ENCODE measurements at places on chromosomes 16 and 17.

DNA sequence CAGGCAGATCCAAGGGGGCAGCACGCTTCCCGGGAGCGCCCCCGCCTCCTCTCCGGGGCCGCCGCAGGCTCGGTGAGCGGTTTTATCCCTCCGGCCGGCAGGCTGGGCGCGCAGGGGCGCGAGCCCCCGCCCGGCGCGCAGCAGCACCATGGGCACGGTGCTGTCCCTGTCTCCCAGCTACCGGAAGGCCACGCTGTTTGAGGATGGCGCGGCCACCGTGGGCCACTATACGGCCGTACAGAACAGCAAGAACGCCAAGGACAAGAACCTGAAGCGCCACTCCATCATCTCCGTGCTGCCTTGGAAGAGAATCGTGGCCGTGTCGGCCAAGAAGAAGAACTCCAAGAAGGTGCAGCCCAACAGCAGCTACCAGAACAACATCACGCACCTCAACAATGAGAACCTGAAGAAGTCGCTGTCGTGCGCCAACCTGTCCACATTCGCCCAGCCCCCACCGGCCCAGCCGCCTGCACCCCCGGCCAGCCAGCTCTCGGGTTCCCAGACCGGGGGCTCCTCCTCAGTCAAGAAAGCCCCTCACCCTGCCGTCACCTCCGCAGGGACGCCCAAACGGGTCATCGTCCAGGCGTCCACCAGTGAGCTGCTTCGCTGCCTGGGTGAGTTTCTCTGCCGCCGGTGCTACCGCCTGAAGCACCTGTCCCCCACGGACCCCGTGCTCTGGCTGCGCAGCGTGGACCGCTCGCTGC is 832 bp downstream of the CDK5R1 start:
- DNase-seq = no peak

DNA sequence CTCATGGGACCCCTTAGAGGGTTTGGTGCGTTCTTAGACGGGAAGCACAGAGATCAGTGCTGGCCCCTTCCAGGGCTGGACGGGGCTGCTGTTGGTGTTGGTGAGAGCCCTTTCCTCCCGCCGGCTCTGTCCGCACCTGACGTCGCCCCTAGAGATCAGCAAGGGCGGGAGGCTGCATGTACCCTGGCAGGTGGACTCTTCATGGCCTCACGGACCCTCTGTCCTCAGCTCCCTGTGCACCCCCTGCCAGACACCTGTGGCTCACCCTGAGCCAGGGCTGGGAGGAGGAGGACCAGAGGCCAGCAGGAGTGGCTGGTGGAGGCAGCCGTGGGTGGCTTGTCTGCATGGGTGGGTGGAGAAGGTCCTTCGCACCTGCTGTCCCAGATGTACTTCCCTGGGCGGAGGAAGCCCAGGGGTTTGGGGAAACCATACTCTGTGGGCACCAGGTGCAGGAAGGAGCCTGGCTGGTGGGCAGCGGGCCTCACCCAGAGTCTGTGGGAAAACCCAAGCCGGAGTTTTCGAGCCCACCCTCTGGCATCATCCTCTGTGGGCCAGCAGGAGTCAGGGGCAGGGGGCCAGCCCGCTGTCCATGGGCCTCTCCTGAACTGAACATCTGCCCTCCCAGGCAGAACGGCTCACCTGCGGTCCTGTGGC is 348.6 kb downstream of the SEC14L1 start:
- no peak for DNase-seq

DNA sequence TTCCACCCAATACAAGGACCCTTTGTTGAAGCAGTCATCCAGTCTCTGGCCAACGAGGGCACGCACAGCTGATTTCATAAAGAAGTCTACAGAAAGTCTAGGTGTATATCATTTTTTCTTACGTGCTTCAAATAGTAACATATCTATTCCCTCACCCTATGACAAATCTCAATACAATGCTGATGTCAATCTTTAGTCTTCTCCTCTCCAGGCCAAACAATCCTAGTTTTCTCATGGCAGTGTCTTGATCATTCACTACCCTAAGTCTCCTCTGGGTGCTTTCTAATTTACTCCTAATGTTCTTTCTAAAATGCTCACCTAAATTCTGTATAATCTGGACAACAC is 92.6 kb downstream of the CACNG1 start:
- DNase-seq = no peak

DNA sequence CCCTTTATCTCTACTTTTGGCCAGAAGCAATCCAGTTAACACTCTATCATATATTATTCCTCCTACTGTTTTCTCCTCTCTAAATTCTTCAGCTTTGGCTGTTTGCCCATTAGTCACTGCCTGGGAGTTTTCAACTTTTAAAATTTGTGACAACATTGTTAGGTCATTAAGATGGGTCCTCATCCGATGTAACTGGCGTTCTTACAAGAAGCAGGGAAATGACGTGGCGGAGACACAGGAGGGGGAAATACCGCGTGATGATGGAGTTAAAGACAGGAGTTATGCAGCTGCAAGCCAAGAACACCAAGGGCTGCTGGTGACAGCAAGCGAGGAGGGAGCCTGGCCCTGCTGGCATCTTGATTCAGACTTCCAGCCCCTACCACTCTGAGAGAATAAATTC is 34.8 kb upstream of the CPHXL start:
- no peak for DNase-seq

- no peak for DNase-seq
Measured at GRCh38 chr17:60082946-60083471, 4.3 kb upstream of the HEATR6 start.

DNA sequence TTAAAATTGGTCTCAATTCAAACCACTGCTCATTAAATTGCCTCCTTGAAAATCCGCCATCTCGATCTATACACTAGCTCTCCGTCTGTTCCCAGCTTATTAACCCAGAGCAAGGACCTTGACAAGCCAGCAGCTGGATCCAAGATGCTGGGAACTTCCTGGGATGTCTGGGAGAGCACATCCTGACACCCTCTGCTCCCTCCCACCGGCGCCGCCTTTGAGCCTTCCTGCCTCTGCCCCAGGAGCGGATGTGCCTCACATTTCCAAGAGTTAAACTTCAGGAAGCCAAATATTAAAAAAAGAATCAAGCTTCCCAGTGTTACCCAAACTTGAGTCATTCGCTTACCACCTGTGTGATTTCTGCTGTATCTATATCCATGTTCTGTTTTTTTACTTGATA is 107.9 kb downstream of the HAPSTR1 start:
- no peak for DNase-seq

DNA sequence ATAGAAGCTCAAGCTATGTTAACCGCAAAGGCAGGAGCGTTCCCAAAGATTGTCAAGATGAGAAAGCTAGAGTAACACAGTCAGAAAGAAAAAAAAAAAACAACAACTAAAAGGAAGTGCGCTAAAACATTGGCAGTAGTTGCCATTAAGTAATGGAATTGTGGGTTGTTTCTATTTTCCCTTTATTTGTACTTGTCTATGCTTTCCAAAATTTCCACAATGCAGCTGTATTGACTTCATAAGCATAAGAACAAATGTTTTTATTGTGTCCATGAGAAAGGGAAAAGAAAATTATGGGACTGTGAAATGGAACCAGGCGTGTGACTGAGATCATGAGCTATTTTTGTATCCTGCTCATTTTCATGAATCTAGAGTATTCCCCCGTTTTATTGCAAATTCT is 153.4 kb downstream of the TMEM114 start:
- no peak for DNase-seq

Measured in activated CD4-positive, CD25-positive, alpha-beta regulatory T cell (primary cell).